Stimulated activated CD4-positive, alpha-beta T cell treated with anti-CD3 and anti-CD28 coated beads, Interleukin-1b, Interleukin-23, amount 100 ng/mL, for 24 hours (primary cell): ENCODE measurements at places on chromosomes 6 and 20.

- no peak for DNase-seq
Measured at GRCh38 chr6:160523223-160523622, 140.9 kb downstream of the LPA start.

- no peak for DNase-seq
Measured at GRCh38 chr6:27617700-27618689, 145.1 kb upstream of the ZNF184 start.

DNA sequence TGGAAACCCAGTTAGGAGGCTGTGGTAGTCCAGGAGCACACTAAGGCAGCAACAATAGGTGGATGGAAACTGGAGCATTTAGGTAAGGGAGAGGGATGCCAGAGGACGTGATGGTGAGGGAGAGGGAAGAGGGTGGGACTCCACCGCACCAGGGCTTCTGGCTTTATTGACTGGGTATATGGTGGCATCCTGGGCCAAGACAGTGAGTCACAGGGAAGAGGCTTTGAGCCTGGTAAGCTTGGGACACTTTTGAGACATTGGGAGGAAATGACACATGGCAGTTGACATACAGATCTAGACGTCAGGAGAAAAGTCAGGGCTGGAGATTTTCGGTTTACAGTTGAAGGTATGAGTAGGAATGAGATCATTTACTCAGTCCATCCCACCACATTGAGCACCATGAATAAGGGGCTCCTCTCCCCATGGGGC, 14.9 kb downstream of the NT5E start:
- no peak for DNase-seq

- DNase-seq: no peak
Measured at GRCh38 chr6:4010048-4010447, 68.9 kb downstream of the FAM217A start.

- DNase-seq: no peak
Measured at GRCh38 chr6:18148304-18149025, 6.4 kb downstream of the TPMT start.

DNA sequence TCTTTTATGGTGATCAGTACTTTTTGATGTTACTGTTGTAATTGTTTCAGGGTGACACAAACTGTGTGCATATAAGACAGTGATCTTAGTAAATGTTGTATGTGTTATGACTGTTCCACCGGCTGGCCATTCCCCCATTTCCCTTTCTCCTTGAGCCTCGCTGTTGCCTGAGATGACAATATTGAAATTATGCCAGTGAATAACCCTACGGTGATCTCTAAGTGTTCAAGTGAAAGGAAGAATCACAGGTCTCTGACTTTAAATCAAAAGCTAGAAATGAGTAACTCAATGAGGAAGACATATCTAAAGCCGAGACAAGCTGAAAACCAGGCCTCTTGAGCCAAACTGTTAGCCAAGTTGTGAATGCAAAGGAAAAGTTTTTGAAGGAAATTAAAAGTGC, 32.3 kb downstream of the TULP4 start:
- DNase-seq: no peak

GRCh38 chr6:36701401-36701991, 3.9 kb downstream of the RAB44 start:
- no peak for DNase-seq

DNA sequence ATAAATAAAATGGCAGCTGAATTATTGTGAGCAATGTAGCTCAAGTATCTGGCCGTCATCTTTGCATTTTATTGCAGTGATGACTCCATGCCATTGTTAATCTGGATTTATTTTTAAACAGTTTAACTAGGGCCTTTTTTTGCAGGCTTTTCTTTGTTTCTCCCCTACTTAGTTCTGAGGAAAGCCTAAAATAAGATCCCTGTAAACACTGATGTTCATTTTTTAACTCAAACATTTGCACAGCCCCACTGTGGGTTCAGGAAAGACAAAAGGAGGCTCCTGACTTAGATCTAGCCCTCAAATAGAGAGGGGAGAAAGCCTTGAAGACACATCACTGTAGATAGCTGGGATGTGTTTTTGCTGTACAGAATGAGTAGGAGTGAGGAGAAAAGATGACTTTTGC, 69.2 kb downstream of the PLEKHG1 start:
- DNase-seq: no peak

DNA sequence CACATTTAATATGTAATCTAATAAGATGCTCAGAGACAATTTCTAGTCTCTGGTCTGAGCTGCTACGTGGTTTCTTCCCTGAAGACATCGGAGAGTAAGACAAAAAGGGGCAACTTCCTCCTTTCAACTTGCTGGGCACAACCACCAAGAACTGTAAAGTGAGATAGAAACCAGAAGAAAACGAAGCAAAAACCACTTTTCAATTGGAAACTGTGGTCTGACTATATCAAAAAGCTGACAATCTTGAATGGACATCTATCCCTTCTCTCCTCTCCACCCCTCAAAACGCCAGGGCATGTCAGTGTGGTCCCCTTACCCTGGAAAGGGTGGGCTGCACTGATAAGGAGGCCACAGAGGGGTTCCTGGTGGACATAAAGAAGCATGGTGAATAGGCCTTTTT, 269.1 kb downstream of the CD83 start:
- no peak for DNase-seq

- DNase-seq: no peak
Measured at GRCh38 chr20:40687384-40688128, 1.5 kb downstream of the MAFB start.

GRCh38 chr6:20747991-20748390, 213.7 kb downstream of the CDKAL1 start:
- DNase-seq: no peak

- no peak for DNase-seq
Measured at GRCh38 chr20:49775229-49775693, 37.4 kb upstream of the SLC9A8 start.

- DNase-seq: no peak
Measured at GRCh38 chr20:14343491-14344065, 6.2 kb upstream of the FLRT3 start.

- DNase-seq: no peak
Measured at GRCh38 chr6:22732176-22732970, 163.0 kb downstream of the HDGFL1 start.

DNA sequence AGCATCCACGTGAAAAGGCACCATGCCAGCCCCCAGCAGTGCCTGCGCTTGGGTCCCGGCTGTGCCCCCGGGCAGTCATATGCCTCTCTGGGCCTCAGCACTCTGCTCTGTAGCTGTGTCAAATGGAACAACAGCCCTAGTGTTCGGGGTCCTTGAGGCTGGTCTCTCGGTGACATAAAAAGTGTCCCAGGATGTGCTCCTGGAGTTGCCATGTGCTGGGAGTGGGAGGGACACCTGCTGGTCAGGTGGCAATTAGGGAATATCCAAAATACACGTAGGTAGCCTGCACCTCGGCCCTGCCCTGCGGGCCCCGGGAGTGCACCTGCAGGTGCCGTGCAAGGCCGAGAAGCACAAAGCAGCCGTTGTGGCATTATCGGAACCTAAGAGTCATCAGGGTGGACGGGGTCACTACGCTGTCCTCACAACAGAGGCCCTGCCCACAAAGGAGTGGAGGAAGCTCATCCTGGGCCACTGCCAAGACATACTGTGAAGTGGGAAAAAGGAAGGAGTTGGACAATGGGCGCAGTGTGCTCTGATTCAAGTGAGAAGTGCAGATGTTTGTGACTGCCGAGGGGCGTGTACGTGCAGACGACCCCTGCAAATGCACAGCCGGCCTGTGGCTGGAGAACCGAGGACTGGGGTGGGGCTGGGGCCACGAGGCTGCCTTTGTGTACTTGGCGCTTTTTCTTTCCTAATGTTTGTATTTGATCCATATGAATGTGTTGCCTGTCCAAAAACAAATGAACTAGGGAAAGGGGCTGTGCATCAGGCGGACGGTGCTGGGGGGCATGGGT, 24.6 kb downstream of the SLCO4A1 start:
- no peak for DNase-seq

DNA sequence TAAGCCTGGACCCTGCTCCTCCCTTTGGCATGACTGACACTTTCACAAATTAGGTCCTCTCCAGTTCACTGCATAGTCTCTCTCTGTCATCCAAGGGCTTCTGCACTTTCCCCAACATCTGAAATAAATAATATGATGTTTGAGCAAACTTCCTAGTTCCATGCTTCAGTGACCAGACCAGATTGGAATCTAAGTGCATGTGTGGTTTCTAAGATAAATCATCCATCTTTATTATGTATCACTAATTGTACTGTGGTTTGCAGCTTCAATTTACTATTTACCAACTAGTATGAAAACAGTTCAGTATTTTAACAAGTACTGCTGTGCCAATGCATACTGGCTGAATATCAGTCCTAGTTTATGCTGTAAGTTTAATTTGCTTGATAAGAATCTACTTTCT, 18.7 kb downstream of the SESN1 start:
- no peak for DNase-seq

DNA sequence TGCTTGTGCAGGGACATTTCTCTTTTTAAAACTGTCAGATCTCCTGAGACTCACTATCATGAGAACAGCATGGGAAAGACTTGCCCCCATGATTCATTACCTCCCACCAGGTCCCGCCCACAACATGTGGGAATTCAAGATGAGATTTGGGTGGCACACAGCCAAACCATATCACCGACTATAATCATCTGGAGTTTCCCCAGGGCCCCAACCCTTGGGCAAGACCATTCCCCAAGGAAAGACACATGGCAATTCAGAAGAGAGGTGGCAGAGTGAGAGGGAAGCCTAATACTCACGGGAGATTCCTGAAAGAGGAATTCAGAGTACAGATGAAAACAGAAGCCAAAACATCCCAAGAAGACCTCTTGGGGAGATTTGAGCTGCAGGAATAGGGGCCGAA, 291.0 kb upstream of the PLCB4 start:
- DNase-seq: no peak

DNA sequence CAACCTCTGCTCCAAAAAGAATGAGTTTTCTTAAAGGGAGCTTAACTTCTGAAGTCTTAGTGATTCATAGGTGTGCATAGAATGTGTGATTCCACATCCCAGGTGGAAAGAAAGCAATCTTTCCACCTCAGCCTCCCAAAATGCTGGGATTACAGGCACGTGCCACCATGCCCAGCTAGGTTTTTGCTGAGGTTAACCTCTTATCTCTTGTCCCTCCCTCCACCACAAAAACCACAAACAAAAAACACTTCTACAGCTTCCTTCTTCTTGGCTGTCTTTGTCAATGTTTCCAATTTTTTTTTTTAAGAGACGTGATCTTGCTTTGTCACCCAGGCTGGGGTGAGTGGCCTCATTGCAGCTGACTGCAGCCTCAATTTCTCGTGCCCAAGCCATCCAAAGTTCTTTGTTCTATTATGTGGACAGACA, 8.1 kb upstream of the CSE1L start:
- no peak for DNase-seq

GRCh38 chr6:151389618-151390275, 1.6 kb downstream of the ZBTB2 start:
- no peak for DNase-seq

DNA sequence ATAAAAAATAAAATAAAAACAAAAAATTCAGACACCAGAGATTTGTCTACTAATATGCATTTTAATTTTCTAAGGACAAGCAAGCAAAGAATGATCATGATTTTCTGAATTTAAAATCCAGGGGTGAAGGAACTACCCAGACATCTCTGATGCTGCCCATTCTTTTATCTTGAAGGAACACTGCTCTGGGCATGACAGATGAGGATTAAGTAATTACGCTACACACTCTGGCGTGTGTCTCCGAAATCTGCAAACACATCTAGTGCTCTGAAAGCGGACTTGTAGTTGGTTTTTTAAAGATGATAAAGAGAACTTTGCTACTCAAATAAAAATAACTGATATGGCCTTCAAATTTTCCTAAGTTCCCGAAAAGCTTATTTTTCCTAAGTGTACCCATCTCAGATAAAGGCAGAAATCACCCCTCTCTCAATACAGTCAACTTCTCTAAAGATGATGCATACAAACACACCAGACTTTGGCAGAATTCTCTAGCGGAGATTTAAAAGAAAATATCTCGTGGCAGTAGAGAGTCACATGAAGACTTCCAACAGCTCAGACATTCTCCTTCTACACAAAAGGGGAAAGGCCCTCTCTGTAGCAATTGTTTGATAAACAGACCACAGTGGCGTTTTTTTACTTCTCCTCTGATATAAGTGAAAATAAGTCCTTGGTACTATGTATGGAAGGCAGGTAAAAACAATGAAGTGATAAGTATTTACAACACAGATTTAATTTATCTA, 133.8 kb downstream of the BACH2 start:
- DNase-seq: no peak

DNA sequence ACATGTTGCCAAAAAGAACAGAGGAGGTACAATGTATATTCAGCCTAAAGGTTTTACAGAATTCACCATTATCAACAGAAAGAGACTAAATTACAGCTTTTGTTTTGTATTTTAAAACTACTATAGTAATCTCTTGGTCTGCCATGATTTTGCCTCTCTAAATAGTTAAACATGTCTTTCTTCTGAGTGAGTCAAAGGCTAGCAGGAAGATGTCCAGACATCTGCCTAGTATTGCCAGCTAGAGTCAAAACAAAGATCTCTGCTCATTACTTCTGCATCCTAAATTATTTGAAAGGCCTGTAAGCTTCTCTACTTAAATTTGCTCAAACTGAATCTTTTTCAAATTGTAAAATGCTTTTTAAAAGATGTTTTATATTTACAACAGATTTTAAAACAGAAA, 8.8 kb downstream of the ASF1A start:
- DNase-seq: no peak

DNA sequence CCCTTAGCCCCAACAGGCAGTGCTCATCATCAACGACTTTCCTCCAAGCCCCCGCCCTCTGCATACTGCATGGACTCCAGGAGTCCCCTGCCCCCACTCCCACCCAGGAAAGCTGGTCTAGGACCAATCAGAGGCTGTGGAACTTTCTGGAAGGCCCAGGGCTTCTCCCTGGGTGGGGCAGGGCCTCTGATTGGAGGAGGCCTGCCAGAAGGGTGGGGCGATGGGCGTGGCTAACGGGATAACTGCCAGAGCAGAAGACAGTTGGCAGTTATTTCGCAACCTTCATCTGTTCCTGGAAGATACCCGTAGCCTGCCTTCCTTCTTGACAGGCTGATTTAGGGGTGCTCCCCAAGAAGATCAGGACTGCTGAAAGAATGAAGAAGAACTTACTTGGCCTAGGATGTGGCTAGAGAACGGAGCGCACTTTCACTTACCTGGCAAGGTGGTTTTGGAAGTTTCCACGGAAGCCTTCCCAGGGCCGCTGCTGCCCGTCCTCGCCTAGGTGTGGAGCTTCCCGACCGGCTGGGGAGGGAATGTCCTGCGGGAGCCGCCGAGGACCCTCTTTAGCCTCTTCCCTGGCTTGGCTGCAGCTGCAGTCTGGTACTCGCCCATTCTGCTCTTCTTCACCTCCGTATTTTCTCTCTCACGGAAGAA, 209.0 kb downstream of the LRFN2 start:
- no peak for DNase-seq

GRCh38 chr20:13149371-13150105, 71.5 kb upstream of the ISM1 start:
- no peak for DNase-seq
